Stimulated activated CD4-positive, alpha-beta T cell treated with anti-CD3 and anti-CD28 coated beads, Interleukin-2, amount 100 ng/mL, for 24 hours (primary cell): ENCODE measurements at places on chromosomes 12 and 14.

DNA sequence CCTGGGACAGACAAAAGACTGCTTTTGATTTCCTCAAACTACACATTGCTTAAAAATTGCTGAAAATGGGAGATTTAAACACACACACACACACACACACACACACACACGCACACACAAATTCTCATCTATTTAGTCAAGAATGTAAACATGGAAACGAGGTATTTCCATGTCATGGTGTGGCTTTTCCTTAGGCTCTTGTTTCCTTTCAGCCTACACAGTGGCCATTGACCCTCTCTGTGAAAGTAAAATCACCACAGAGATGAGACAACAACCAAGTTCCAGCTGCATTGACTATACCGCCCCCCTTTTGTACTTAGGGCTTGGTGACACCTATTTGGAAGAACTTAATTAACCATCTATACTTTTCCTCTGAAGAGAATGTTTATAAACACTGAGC, 41.9 kb downstream of the TTC8 start:
- DNase-seq, result no peak

DNA sequence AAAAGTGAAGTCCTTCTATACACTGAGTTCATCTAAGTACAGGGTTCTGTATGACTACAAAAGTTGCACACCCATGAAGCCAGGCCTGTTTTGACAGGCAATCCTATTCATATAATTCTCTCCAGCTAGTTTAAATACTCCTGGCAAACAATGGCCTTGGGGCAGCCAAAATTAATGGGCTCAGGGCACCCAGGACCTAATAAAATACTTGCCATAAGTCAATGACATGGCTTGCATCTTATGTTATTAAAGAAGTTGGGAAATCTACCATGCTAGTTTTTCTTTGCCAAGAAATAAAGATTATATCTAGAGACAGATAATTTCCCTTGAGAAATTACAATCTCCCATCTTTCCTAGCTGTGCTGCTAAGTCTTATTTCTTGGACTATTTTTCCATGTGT, 11.1 kb upstream of the TMTC1 start:
- no peak for DNase-seq

- no peak for DNase-seq
These were observed 8.9 kb downstream of the RBMS2 start for GRCh38 chr12:56530390-56531055.

GRCh38 chr12:1977109-1977508, 27.1 kb downstream of the DCP1B start:
- no peak for DNase-seq

DNA sequence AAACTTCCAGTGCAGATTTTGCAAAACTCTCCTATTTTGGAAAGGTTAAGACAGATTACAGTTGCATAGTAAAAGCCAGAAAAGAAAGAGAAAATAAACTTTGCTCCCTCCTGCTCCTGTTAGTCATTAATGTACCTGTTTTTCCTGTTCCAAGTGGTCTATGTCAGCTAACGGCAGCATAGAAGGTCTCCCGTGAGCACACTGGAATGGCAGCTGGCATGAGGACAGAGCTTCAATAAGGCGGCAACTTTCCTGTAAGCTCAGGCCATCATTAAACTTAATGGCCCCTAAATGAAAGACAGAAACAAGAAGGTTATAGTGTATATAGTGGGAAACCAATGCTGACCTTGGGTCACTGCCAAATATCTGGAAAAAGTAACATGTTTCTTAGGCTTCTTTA, 16.0 kb downstream of the EIF2B2 start:
- DNase-seq, result no peak

DNA sequence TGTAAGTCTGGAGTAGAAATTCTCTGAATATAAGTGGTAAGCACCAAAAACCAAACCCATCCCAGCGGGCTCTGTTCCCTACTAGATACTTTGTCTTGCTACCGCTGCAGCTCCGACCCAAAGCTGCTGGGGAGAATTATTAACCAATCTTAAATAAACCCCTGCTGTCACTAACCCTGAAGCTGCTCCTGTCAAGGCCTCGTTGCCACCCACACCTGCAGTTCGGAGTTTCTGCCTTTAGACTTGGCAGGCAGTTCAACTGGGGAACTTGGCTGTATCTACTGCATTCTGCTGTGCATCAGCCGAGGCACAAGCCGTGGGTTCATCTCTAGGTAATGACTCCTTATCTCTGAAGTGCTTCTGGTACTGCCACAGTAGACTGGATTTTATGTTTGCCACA, 55.5 kb downstream of the PPM1A start:
- DNase-seq, result no peak

- peak; percentile 27 for DNase-seq
These were observed 131.0 kb upstream of the SRRM4 start for GRCh38 chr12:118850244-118850825.

DNA sequence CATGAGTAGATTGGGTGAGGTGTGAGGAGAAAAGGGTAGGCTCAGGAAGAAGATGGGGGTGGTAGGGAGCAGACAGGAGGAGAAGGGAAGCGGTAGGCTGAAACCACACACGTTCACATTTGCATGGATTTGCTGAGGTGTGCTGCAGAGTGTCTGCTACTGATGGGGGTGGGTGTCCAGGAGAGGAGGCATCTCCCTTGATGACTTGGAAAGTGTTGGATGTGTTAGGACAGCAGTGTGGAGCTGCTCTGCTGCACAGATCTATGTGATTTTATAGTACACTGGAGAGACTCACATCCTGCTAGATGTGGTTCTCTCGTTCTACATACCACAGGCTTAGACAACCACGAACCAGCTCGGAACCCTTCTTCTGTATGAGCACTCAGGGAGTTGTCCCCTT, 9.3 kb downstream of the ZFHX2 start:
- DNase-seq, result no peak

- no peak for DNase-seq
These were observed 386.0 kb downstream of the BCAT1 start for GRCh38 chr12:24562771-24563431.

DNA sequence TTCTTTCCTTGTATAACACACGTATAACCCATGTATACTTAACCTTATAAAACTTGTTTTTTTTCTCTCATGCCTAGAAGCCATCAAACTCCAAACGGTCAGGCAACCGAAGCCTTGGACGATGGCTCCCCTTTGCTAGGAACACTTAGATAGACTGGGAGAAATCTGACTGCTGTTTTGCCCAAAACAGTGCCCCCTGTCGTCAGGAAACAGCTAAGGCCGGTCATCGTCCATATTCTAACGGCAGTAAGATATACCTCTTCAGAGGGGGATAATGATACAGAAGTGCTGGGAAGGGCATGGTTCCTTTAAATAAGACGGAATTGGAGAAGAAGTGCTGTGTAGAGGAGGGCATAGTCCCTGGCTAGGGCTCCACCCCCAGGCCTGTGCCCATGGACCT, 130.5 kb downstream of the SLC41A2 start:
- DNase-seq, result no peak

GRCh38 chr14:25001156-25001555, 48.8 kb downstream of the STXBP6 start:
- DNase-seq, result no peak

GRCh38 chr14:26522967-26523366, 74.9 kb downstream of the NOVA1 start:
- DNase-seq, result no peak

DNA sequence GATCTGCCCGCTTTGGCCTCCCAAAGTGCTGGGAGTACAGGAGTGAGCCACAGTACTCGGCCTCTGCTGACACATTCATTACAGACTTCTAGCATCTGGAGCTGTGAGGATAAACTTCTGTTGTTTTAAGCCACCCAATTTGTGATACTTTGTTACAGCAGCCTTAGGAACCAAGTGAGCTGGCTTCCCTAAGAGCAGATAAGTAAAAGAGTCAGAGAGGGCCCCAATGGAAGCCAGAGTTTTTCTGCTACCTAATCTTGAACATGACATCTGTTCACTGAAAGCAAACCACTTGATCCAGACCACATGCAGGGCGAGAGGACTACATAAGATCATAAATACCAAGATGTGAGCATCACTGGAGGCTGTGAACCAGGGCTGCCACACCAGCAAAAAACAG, 3.7 kb upstream of the MAPKAPK5 start:
- no peak for DNase-seq

DNA sequence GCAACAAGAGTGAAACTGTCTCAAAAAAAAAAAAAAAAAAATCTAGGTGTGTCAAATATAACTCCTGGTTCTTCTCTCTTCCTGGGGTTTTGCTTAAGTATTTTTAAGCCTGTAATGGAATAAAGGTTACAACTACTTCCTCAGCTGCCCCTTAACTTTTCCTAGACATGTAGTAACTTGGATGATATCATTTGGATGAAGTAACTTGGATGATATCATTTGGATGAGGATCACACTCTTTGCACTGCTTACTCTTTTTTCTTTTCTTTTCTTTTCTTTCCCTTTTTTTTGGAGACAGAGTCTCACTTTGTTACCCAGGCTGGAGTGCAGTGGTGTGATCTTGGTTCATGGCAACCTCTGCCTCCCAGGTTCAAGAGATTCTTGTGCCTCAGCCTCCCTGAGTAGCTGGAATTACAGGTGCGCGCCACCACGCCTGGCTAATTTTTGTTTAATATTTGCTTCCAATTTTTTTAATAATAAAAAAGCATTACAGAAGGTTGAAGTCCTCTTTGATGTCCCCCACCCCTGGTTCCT, 775 bp upstream of the FAM186A start:
- no peak for DNase-seq

- DNase-seq, result no peak
These were observed 72.6 kb downstream of the AACS start for GRCh38 chr12:125137766-125138344.

GRCh38 chr12:92561543-92561899, 141.3 kb upstream of the PLEKHG7 start:
- no peak for DNase-seq

- no peak for DNase-seq
These were observed 357.4 kb downstream of the TMEM117 start for GRCh38 chr12:44193281-44193680.

- no peak for DNase-seq
These were observed 16.1 kb downstream of the WNK1 start for GRCh38 chr12:768434-768833.

- DNase-seq, result no peak
These were observed 33.6 kb upstream of the COX6A1 start for GRCh38 chr12:120404271-120404670.

DNA sequence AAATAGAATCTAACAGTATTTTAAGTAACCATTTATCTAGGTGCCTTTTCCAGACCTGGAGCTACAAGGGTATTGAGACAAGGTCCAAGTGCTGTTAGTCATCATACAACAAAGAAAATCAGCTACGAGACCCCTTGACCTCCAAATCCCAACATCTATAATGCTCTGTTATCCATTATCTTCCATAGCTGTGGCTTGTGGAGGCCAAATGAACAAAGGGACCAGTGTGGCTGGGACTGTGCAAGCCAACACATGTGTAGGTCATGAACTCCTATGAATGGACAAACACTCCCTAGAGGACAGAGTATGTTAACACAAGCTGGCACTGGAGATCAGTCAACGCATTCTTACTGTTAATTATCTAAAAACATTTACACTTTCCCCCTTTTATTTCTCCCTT, 374.5 kb downstream of the EMP1 start:
- no peak for DNase-seq

- DNase-seq, result no peak
These were observed 90.2 kb upstream of the TMTC2 start for GRCh38 chr12:82596483-82596882.

DNA sequence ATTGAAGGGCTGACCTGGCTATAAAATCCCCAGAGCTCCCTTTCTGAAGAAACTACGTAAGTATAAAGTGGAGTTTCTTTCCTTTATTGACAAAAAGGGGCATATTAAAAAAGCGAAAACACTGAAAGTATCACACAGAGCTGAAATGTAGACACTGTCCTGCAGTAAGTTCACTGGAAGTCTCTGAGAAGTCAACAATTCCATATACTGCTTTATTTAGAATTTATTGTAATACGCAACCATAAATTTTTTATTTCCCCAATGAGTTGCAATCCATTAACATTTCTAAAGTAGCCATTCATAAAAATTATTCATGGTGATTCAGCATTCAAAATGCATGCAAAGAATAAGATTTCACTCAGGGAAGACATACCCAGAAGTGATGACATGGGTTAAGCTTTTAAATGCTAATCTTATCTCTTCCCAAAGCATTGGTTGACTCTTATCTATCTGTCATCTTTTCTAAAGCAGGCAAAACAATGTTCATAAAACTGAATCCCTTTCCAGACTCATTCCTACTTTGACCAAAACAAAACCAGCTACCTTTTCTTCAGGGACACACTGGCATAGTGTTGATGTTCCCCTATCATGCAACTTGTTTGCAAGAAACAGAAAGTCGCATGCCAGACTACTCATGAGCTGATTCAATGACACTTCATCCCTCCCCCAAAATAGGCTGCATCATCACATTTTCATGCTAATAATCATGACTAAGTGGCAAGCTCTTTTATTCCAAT, 17.3 kb downstream of the KITLG start:
- no peak for DNase-seq

DNA sequence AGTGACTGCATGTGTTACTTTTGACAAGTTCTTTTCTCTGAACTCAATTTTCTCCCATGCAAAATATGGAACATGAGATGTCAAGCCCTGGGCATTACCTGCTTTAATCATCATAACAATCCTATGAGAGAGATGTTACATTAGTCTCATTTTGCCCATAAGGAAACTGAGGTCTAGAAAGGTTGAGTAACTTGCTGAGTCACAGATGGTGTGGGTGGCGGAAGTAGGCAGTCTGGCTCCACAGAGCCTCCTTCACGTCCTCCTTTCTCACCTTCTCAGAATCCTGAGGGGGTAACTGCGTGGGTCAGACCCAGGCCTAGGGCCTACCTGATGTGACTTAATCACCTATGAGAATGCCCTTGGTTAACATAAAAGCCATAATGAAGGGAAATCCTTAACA, 50.7 kb downstream of the TMTC1 start:
- DNase-seq, result no peak

DNA sequence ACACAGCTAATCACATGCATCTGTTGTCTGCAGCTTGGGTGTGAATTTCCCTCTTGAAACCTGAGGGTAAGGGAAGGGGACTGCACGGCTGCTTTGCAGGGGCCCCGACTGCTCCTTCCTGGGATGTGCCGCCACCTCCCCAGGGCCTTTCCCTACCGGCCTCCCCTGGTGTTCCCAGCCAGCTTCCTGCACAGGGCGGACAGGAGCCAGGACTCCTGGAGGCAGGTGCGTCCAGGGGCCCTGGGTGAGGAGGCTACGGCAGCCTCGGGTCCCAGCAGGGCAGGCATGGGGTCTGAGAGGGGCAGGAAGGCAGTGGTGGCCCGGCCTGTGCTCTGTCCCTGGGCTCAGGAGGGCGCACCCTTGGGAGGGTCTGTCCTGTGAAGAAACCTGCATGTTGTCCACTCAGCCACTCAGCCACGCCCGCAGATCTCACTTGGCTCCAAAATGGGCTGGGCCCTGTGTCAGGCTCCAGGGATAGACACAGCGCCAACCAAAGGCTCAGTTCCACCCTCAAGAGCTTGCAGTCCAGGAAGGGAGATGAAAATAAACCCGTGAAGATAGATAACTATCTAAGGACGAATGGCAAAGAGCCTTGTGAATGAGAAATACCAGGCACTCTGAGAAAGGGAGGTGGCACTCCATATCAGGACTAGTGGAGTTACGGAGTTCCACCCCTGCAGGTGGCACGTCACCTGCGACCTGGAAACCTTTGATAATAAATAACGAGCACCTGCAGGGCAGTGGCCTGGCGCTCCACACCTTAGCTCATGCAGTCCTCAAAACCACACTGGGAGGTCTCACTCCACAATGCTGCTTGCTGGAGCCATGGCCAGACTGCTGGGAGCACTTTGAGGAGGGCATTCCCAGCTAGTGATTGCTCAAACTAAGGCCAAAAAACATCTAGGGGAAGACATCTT, 427.4 kb downstream of the AACS start:
- no peak for DNase-seq

GRCh38 chr14:96897184-96897583, 100.0 kb downstream of the VRK1 start:
- DNase-seq, result no peak

- DNase-seq, result no peak
These were observed 178.9 kb upstream of the ALG10B start for GRCh38 chr12:38137716-38138115.
